Activated naive CD4-positive, alpha-beta T cell (primary cell): ENCODE measurements at places on chromosomes 16 and 17.

DNA sequence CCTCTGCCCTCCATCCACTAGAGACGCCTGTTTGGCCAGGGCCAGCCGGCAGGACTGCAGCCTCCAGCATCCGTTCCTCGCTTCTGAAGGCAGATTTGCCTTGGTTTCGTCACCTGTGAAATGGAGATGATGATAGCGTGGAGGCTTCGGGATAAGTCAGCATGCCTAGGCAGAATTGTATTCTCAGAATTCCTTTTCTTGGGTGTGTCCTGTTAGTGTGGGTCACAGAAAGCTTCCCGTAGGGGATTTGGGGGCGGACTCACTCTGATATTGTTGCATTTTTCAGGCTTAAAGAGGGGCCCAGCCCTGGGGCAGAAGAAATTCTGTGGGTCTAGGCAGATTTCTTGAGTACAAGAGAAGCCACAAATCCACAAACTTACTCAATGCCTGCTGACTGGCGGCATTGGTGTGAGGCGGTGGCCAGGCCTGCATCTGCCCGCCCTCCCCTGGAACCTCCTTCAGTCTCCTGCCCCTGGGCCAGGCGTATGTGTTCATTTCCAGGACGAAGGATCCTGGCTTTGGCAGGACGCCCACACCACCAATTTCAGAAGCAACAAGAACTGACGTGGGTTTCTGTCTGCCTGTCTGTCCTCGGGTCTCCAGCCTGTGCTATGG, 17.6 kb downstream of the CCDC42 start:
- no peak for DNase-seq

DNA sequence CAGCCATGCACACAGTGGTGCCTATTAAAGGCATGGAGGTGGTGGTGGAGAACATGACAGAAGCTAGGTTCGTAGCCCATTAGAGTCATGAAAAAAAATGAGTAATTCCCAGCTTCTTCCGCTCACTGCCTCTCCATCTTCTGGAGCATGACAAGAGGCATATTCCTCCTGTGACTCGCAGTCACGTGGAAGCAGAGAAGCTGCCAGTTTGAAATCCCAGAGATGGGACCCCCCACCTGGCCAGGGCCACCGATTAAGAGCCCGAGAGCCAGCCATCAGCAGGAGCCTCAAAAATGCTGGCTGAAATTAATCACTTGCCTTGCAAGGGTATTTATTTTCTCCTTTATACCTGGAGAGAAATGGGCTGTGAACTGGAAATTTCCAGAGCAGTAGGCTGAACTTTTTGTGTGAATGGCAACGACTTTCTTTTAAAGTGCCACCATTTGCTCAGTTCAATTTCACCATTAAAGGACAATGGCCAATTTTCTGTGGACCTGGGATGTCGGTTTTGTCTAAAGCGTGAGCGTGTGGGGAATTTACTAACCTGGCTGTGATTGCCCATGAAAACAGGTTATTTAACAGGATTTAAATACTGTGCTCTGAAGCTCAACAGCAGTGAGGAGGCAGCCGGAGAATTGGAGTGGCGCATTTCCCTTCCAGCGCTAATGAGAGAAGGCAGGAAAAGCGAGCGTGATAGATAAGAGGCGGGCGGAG, 189.7 kb upstream of the SDK2 start:
- no peak for DNase-seq

GRCh38 chr17:4598776-4599504, 14.6 kb downstream of the SMTNL2 start:
- no peak for DNase-seq

GRCh38 chr17:39753514-39754160, 15.9 kb downstream of the GRB7 start:
- peak; percentile 64 for DNase-seq

- no peak for DNase-seq
These were observed 30.7 kb downstream of the CFAP20 start for GRCh38 chr16:58098207-58099096.
